ENCODE measurements at places on chromosomes 16 and 17. TPM values are rescaled to one million over a fixed set of nuclear protein-coding genes. Genes with fewer than 3 reads are reported as not detected.

KRTAP4-5 gene
- total RNA-seq: not detected

MPV17L gene
- 3.1 TPM for total RNA-seq

CDRT4 gene
- 1.6 TPM for total RNA-seq

TEKT1 gene
- not detected for total RNA-seq

FOXJ1 gene
- under 0.01 TPM for total RNA-seq

SLC2A4 gene
- 34.4 TPM for total RNA-seq

SPIRE2 gene
- total RNA-seq: 2.1 TPM

P2RX1 gene
- total RNA-seq: 1.6 TPM

ADAP2 gene
- 9.4 TPM for total RNA-seq

TRIM37 gene
- 22.4 TPM for total RNA-seq

MT1H gene
- total RNA-seq: not detected

ABCA8 gene
- total RNA-seq: 116 TPM

ABCA9 gene
- total RNA-seq: 30.3 TPM

MNT gene
- 5.2 TPM for total RNA-seq

MMP15 gene
- total RNA-seq: 15.1 TPM

TRIM72 gene
- total RNA-seq: 45.4 TPM

SLC6A2 gene
- 1.0 TPM for total RNA-seq

FOXF1 gene
- total RNA-seq: not detected

PYCARD gene
- total RNA-seq: 27.1 TPM

ACSM2B gene
- 0.52 TPM for total RNA-seq

NHERF1 gene
- 5.2 TPM for total RNA-seq

COPRS gene
- 39.7 TPM for total RNA-seq

CNTNAP1 gene
- 8.9 TPM for total RNA-seq

TMEM235 gene
- total RNA-seq: not detected

MAP2K3 gene
- total RNA-seq: 11.5 TPM

KRTAP3-1 gene
- not detected for total RNA-seq

KRT39 gene
- 3.1 TPM for total RNA-seq

TP53TG3 gene
- not detected for total RNA-seq

PPP1R1B gene
- 3.1 TPM for total RNA-seq

EVPLL gene
- total RNA-seq: not detected

ASPA gene
- 1.6 TPM for total RNA-seq

ATP2C2 gene
- not detected for total RNA-seq

ACSM5 gene
- 0.52 TPM for total RNA-seq

TP53TG3B gene
- not detected for total RNA-seq

TMEM238L gene
- total RNA-seq: not detected

MT4 gene
- not detected for total RNA-seq

Data from skeletal muscle tissue (tissue), 5 donors.